ENCODE measurements at places on chromosomes 12 and 14.
A peak's percentile ranks its signal among the peaks of the same experiment; 100 is the strongest.

GRCh38 chr12:65300679-65301349 lies 22.3 kb downstream of the MSRB3 start:
- no peak for DNase-seq

DNA sequence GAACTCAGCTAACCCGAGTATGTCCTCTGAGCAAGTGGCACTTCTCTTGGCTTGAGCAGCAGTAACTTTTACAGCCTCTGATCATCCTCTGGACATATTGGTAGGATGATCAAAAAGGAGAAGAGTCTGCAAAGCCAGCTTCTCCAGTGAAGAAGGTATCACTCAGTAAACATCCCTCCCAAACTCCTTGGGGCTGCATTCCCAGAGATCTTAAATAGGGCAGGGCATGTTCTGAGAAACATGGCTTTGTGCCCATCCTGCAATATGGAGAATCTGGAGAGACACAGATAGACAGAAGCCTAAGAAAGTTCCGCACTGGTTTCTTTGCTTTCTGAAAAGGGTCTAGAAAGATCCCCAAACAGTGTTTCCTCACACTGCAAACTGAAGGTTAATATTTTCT lies 65.4 kb downstream of the RBM19 start:
- DNase-seq, result no peak

GRCh38 chr12:34402228-34402898 lies 380.1 kb downstream of the ALG10 start:
- no peak for DNase-seq

DNA sequence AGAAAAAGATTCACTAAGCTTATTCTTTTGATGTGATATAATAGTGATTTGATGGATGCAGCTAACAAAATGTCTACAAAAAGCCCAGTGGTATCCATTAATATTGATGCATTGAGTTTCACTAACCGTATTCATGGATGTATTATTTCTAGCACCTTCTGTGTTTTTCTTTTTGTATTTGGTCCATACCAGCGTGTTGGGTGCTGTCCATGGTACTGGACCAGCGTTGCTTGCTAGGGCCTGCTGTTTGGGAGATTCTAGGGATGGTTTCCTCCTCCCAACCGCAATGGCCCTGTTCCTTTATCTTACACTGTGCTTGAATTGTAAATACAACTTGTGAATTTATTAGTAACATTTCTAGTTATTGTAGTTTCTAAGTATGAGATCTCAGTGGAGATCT lies 31.7 kb downstream of the ANO4 start:
- DNase-seq, result no peak

- no peak for DNase-seq
Measured at GRCh38 chr12:91383099-91383498, 200.5 kb upstream of the DCN start.

DNA sequence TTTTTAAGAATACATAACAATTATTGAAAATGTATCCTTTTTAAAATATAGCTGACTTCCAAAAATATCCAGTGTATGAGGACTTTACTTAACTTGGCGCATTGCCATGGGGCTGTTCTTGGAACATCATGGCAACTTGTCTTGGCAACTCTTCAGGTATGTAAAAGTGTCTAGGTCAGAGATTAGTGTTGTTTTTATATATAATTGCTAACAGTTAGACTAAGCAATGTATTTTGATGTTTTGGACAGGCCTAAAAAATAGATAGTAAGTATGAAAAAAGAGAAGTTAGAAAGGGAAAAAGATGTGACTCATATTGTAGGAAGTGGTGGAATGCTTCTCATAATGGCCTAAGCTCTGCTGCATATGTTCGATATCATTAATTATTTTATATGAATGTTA lies 70.9 kb downstream of the MON2 start:
- peak; percentile 59 for DNase-seq

DNA sequence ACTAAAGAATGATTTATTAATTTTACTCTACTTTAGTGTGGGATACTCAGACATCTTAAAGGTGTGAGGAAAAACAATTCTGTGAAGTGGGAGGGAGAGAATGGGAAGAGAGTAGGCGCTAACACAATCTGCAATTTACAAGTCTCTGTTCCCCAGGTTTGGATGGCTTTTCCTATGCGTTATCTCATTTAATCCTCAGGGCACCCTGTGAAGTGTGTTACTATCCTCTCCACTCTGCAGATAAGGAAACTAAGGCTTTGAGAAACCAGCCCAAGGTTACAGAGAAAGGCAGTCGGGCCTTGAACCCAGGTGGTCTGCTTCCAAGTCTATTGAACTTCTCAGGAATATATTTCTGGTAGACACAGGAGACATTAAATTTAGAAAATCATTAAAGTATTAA lies 36.2 kb upstream of the TUBA1C start:
- DNase-seq, result no peak

- DNase-seq, result no peak
Measured at GRCh38 chr12:13686260-13686659, 295.1 kb downstream of the GRIN2B start.

DNA sequence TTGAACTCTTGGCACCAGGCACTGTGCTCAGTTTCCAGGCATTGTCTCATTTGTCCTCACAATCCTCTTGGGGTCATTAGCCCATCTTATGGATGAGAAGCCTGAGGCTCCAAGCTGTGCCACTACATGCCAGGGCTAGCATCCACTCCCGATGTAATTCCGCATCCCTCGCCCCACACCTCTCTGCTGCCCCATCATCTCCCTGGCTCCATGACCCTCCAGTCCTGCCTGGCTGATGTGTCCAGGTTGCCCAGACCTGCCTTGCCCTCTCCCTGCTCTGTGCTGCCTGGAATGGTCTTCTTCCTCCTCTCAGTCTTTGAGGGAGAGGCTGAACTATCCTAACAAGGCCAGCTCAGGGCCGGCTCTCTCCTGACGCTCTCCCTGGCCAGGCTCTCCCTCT lies 27.5 kb downstream of the PIGH start:
- DNase-seq, result no peak

DNA sequence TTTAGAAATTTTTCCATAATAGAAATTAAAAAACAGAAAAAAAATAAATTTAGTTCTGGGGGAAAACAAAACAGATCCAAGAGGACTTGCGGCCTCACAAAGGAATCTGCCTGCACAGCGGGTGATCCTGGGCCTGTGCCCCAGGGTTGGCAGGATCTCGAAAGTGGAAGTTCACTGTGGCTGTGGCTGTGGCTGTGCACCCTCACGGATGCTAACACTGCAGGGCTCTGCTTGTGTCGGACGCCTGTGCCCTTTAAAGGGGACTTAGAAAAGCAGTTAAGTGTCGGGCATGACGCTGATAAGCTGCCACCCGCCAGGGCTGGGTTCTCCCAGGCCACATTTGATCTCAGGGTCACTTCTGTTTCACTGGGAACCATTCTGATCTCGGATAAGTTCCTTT lies 209.1 kb downstream of the TTC7B start:
- no peak for DNase-seq

- no peak for DNase-seq
Measured at GRCh38 chr12:87599459-87599858, 429.7 kb downstream of the C12orf50 start.
